ENCODE measurements at places on chromosomes 3 and 15.

DNA sequence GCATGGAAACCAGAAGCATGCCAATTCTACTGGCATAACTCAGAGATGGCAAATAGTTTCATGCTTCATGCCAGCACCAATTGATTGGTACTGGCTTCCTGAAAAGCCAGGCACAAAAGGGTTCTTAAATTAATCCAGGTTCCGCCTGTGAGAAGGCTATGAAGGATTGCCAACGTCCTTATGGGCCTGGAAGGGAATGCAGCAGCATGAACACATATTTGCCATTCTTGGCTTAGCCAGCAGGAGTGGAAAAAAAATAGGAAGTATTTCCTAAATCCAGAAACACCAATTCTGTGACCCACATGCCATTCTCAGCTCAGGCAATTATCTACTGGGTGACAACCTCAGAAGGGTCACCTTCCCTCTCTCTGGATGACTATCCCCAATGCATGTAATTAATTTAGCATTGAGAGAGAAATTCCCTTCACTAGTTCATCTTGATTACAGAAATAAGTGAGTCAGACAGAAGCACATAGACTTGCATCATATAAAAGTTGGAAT, 36.0 kb downstream of the ADAMTS9 start:
- no peak for DNase-seq

- no peak for DNase-seq
These were observed 336.3 kb downstream of the DIPK2A start for GRCh38 chr3:144307951-144308350.

DNA sequence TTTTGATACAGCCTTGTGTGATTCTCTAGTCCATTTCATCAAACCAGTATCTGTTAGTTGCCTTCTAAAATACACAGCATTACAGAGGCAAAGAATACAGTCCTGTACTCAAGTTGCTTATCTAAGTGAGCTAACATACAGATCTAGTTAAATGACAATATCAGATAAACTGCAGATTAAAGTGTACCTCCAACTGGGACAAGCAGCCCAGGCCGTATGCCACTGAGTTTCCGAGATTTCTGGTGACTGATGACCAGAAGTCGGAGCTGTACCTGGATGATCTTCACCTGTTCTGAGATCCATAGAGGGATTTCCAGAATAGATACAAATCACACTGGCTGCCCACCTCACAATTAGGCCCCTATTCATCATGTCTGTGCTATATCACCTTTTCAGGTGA, 6.3 kb upstream of the TRIM59 start:
- DNase-seq, result no peak

DNA sequence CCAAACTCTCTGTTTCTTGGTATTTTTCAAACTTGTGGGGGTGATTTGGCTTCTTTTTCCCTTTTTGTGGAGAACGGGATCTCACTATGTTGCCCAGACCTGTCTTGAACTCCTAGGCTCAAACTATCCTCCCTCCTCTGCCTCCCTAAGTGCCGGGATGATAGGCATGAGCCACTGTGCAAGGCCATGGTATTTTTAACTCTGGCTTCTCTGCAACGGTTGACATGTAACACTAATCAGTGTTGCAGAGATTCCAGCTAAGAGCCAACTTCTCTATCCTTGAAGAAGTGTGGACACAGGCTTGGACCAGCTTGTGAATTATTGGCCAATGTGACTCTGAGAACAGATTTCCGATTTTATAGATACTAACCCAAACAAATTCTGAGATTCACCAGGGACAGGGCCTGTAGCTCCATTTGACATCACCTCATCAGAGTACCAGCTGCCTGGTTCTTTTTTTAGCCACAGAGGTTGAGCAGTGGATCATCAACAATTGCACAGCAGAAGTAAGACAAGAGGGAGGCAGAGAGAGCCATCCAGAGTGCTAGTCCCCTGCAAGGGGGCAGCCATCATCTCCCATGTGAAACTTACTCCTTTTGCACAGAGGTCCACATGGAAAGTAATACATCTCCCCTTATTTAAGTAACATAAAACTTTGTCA, 98.1 kb upstream of the SYNPR start:
- no peak for DNase-seq

DNA sequence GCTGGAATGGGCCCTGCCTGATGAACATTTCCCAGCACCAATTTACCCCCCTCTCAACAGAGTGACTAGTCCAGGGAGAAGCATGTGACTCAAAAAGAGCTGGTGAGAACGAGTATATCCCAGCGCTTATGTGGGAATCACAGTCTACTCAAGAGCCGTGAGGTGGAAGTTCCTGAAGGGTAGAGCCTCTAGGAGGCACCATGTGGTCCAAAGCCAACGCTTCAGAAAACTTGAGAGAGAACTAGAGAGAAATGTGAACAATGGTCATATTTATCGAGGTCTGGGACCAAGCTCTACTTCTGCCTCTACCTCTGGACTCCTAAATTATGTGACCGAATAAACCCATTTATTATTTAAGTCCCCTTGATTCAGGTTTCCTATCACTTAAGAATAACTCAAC, 111.0 kb upstream of the RAP2B start:
- DNase-seq, result no peak

DNA sequence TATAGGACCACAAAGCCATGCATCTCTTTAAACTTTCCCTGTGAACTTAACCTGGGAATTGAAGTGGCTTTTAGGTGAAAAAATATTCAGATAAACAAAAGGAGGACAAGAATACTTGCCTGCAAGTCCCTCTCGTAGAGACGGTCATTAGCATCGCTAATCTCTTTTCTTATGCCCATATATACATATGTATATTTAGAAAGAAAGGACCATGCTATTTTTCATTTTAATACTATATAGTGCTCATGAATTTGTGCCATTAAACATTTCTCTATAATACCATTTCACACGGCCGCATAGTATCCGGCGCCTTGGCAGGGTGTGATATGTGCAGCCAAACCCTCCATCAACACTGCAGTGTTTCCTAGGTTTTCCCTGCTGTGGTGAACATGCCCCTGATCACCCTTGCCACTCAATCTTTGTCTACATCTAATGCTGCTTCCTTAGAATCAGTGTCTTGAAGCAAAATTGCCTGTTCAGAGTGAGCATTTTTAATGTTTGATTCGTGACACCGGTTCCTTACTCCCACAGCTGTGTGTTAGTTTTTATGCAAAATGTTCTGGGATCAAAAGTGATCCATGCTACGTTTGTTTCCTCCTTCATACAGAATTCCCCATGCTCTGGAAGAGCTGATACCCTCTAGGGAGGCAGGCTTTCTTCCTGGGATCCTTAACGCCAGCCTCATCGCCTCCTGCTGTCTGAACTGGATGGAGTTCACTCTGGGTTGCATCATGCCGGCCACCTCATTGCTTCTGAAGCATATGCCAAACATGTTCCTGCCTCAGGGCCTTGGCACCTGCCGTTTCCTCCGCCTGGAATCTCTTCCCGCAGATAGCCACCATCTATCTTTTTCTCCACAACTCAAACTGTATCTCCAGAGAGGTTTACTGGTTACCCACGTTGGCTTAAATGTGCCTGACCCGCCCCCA, 118.1 kb downstream of the FBLN2 start:
- DNase-seq, result no peak

DNA sequence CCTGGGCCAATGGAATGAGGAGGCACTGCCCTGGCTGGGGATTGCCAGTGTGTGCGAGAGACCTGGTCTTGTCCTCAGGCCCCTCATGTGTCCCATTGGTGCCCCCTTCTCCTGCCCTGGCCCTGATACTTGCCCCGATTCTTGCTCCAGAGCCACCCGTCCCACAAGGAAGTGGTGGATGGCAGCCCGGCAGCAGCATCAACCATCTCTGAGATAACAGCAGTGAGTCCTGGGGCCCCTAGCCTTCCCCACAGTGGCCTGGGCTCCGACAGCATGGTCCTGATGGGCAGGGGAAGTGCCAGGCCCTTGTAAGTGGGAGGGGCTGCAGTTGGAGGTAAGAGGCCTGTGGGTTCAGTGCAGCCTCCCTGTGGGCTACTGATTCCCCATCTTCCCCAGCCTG, 15.4 kb downstream of the VILL start:
- DNase-seq, result no peak

DNA sequence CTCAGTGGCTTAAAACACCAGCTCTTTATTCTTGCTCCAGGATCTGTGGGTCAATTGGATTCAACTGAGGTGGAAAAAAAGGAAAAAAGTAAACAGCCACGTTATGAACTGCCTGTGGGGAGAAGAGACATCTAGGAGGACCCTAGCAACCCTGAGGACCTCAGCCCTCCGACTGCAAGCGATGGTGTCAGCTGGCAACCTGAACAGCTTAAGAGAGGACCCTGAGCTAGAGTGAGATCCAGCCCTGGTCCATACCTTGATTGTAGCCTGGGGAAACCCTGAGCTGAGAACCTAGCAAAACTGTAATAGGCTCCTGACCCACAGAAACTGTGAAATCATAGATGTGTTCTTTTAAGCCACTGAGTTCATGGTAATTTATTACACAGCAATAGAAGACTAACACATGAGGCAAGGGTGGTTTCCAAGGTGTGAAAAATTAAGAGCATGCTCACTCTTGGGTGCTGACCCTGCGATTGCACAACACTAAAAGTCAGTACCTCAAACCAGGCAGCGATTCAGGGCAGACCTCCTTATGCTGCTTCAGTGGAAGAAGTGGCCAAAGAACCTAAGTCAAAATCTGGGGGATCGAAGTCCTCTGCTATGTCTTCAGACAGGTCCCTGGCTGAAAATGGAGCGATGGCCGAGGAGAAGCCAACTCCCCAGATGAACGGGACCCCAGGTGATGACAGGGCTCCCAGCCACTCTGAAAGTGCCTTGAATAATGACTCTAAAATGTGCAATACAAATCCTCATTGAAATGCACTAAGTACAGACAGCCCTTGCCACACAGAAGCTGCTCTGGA, 57.7 kb downstream of the GASK1A start:
- no peak for DNase-seq
